ENCODE measurements at places on chromosomes 4 and X.

GRCh38 chrX:112868586-112868985, 28.0 kb upstream of the AMOT start:
- no peak for ATAC-seq

DNA sequence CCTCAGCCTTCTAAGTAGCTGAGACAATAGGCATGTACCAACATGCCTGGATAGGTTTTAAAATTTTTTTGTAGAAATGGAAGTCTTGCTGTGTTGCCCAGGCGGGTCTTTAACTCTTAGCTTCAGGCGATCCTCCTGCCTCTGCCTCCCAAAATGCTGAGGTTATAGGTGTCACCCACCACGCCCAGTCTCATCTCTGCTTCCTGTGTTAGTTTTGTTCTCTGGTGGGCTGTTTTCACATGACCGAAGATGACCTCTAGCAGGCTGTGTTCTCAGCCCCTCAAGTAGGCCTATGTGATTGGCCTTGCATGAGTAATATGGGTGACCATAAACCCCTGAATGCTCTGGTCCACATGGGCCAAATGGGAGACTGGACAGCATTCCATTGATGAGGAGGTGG, 56.8 kb upstream of the MSANTD1 start:
- ATAC-seq = no peak

DNA sequence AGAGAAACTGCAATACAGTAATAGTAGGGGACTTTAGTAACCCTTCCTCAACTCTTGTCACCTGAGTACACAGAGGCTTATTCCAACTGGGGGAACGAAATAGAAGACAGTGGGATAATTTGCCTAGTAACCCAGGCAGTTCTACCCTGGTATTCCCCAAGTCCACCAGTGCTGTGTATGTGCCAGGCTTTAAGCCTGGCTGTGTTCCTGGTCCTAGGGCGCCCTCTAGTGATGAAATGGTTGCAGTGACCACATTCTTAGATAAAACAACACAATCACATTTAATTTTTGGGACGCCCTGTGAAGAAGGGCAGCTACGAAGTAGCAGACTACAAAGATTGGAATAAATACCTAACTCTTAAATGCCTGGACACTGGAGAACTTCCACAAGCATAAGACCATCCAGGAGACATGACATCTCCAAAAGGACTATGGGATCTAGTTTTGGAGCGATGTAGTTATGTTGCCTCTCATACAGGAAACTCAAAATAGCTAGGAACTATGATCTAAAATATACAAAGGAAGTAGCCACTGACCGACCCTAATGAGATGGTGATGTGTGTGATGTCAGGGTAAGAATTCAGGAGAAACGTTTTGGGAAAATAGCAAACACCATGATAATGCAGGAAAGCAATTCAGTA, 288.5 kb upstream of the ZCCHC13 start:
- ATAC-seq = peak; percentile 80

GRCh38 chr4:78938474-78938867, 767 bp downstream of the PAQR3 start:
- no peak for ATAC-seq

Measured in gastroesophageal sphincter (tissue), 4 donors.